ENCODE measurements at places on chromosomes 1 and 21.
A peak's percentile ranks its signal among the peaks of the same experiment; 100 is the strongest.

GRCh38 chr1:110420874-110421793 lies 13.6 kb upstream of the LAMTOR5 start:
- DNase-seq, result no peak

DNA sequence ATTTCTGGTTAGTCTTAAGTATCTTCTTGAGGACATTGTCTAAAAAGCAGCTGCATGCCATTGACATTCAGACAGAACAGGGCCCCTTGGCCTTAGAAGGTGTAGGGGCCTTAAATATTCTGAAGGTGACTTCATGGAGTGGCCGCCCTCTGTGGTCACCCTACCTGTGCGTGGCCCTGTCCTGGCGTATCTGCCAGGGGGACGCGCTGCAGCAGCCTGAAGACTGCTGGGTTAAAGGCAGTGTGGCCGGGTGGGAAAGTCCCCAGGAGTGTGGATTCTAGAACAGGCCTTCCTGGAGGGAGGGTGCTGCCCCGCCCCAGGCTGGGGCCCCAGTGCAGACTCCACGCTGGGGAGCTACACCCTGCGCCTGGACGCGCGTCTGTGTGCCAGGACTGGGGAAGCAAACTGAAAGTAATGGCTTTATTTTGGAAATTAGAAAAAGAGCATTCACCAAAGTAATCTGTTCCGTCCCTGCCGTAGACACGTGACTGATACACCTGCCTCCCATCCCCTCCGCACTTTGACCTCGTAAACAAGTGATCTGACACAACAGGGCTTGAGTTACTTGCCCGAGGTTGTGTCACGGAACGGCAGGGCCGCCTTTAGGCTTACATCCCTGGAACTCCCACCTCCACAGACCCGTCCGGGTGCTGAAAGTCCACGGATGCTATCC lies 1.8 kb downstream of the AGPAT3 start:
- peak; percentile 60 for DNase-seq

- DNase-seq, result no peak
Measured at GRCh38 chr1:229843627-229844238, 217.7 kb downstream of the URB2 start.

DNA sequence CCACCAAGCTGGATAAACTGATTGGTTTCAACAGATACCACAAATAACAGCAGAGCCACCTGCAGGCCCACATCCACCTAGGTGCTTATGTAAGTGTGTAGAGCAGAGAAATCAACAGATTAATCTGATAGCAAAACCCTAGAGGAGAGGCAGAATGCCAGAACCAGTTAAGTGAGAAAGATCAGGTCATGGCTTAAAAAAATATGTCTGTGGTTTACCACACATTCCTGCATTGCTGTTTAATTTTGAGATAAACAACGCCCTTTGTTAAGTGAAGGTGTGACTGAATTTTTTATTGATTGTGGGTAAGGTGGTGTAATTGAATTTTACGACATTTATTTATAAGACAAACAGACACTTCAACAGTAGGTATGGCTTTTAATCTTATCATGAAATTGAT lies 21.2 kb downstream of the CRNN start:
- no peak for DNase-seq

DNA sequence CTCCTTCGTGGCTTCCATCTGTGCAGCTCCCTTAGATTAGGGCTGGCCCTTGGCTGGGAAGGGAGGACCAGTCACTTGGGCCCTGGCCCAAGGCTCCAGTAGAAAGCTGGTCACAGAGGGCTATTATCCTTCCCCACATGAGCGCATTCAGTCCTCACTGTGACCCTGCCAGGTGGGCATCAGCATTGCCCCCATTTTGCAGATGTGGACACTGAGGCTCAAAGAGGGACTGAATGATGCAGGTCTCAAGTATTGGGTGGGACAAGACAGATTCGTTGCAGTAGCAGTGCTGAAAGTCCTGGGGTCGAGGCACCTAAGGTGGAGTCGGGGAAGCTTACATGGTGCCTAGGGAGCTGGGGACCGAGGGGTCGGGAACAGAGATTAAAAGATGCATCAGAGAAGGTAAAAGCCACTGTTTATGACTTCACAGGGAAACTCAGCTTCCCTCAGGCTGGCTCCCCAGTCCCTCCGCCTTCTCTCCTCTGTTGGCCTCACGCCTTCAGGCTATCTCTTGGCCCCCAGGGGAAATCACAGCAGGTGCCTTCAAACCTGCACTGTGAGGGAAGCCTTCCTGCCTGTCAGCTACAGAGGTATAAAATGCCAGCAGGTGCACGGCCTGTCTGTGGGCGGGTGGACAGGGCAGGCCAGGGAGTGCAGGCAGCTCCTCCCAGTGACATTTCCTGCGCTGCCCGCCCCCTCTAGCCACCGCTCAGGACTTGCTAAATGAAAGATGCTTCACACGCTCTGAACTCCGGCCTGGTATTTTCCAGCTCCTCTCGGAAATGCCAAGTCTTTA lies 178.4 kb downstream of the GRIK3 start:
- DNase-seq, result no peak

- DNase-seq, result no peak
Measured at GRCh38 chr1:12552951-12553921, 64.8 kb downstream of the DHRS3 start.

DNA sequence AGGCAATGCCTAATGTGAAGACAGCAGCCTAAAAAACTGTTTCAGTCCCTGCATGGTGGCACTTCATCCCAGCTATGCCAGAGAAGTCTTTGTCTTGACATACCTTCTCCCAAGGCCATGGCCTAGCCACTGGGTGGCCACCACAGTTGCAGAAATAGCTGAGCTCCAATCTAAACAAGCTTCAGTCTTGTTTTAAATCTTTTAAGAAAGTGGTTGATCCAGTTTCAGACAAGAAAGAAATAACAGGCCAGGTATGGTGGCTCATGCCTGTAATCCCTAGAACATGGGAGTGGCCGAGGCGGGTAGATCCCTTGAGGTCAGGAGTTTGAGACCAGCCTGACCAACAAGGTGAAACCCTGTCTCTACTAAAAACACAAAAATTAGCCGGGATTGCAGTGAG lies 600.0 kb upstream of the PLXNA2 start:
- DNase-seq, result no peak

DNA sequence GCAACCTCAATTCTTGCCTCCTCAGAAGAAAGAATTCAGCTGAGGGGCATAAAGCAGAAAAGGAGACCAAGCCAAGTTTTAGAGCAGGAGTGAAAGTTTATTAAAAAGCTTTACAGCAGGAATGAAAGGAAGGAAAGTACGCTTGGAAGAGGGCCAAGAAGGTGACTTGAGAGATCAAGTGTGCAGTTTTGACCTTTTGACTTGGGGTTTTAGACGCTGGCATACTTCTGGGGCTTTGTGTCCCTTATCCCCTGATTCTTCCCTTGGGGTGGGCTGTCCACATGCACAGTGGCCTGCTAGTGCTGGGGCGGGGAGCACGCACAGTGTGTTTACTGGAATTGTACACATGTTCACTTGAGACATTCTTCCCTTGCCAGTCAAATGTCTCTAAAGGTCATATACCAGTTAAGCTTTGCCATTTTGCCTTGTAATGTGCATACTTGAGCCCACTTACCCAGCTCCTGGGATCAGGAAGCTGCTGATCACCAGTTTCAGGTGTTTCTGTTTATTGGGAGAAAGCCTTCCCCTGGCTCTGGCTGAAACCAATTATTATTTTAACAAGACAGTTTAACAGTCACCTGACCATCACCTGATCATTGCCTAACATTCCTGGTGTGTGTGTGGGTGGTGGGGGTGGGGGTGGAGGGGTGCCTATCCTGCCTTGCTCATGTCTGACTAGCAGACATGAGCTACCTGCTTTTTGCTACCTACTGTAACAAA lies 36.2 kb downstream of the UTP25 start:
- no peak for DNase-seq

GRCh38 chr1:30589083-30589482 lies 134.3 kb downstream of the MATN1 start:
- no peak for DNase-seq

DNA sequence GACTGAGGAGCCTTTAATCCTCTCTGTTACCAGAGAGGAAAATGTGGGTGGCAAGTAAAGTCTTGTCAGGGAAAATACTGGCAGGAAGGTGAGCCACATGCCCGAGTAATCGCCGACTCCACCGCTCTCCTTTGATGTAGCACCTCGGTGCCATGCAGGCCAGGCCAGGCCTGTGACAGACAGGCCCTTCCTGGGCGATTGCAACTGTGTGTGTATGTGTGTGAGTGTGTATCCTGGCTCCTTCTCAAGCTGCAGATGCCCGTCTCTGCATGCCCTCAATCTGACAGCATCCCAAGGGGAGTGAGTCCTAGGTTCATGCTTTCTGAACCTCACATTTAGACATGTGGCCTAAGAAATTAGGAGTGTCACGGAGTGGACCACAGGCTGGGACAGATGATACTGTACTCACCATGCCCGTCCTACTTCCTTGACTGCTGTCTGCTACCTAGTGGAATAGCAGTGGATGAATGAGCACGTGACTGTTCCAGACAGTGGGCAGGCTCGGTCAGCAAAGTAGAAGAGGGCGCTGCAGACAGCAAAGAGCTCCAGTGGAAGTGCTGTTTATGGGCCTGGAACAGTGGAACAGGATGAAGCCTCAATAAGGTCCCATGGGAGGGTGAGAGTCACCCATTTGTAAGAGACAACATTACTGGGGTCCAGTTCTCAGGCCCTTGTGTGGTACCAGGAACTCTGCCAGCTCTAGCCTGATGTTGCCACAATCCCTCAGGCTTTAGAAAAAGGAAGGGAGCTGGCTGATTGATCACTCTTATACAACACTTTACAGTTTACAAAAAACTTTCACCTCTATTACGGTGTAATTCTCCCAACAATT lies 25.3 kb downstream of the SERTAD4 start:
- no peak for DNase-seq

DNA sequence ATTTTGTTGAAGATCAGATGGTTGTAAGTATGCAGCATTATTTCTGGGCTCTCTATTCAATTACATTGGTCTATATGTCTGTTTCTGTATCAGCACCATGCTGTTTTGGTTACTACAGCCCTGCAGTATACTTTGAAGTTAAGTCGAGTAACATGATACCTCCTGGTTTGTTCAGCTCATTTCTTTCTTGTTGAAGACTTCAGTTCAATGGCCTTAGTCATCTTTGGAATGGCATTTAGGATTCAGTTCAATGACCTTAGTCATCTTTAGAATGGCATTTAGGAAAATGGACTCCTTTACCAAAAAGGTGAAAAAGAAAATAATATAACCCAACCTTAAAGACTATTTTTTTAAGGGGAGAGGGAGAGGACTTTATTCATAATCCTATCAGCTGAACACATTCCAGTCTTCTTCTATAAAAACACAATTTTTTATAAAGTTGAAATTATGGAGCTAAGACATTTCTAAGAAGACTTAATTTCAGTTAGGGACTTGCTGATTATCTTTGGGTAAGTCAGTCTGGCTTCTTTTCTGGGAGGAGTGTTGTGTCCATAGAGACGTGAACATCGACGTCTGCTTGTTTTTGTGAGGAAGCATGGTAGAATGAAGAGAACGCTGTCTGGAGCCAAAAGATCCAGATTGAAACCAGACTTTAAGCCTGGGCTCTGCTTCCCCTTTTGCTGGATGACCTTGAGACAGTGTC lies 48.3 kb downstream of the DDR2 start:
- DNase-seq, result no peak

GRCh38 chr1:246152986-246153431 lies 354.1 kb downstream of the SMYD3 start:
- DNase-seq, result no peak

DNA sequence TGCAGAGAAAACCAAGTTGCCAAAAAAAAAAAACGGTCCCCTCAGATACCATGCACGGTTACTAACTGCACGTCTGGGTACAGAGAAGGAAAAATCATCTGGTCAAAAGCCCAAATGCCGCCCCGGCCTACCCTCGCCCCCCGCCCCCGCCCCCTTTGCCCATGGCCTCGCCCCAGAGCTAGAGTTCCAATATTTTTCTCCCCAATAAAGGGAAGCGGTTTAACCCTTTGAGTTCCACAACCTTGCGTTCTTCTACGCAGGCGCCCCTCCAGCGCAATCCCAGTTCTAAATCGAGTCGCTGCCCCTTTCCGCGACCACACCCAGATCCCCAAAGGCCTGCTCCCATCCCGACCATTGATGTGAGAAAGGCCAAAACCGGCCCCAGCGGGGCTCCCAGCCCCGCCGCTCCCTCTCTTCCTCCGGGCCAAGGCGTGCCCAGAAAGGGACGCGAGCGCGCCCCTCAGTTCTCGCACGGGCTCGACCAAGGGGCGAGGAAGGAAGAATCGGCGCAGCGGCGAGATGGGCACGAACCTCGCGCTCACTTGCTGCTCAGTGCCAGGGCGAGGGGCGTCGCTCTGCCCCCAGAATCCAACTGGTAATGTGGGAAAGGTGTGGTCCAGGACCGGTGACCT lies 797 bp downstream of the WDR47 start:
- no peak for DNase-seq

GRCh38 chr21:42570362-42570761 lies 56.7 kb downstream of the SLC37A1 start:
- peak; percentile 10 for DNase-seq

DNA sequence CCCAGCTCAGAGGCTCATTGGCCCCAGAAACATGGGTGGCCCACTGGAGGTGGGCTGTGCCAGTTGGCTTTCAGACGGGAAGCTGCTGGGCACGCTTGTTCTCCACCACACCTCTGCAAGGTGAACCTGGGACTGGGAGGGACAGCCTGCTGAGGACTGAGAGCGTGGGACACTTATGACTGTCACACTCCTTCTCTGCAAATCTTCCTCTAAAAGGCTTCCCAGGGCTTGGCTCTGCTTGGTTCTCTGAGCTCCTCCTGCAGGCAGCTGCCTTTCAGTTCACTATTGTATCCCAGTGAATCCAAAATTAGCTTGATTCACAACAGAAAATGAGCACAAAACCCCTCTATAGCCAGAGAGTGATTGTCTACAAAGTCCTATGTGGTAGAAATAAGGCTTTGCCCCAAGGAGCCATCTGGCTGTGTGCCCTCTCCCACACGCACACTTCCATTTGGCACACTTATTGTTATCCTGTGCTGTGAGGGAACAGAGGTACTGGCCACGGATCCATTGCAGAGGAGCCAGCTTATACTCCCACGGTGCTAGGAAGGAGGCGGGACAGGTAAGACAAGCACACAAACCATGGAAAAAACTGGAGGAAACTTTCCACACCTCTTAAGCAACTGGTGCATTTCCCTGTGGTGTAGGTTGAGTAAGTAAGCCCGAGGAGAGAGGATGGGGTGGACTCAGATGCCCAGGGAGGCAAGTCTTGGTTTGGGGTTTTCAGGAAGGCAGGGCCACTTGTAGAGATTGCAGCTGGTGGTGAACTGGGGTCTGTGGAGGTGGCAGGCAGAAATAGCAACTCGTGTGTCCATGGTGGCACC lies 18.9 kb upstream of the BTG2 start:
- DNase-seq, result no peak

DNA sequence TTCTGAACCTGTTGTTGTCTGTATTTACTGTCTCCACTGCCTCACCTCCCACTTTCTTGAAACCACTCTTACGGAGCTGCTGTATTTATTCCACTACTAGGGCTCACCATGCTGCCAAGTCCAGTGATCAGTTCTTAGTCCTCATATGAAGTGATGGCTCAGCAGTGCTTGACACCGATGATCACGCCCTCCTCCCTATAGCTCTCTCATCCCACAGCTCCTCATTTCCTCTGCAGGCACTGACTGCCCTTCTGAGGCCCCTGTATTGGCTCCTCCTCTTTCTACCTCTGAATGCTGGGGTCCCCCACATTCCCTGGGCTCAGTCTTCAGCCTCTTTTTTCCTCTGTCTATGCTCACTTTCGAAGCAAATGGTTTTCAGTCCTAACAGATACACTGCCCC lies 3.4 kb downstream of the CLCA1 start:
- DNase-seq, result no peak

- DNase-seq, result no peak
Measured at GRCh38 chr1:180176965-180177364, 22.3 kb downstream of the QSOX1 start.

Data from activated T-cell treated with anti-CD3 and anti-CD28 coated beads, Interleukin-2, amount 50 U/mL, for 1 hour (primary cell).